Chondrocyte (in vitro differentiated cells): ENCODE measurements at places on chromosomes 7 and 10. TPM values are rescaled to one million over a fixed set of nuclear protein-coding genes. Genes with fewer than 3 reads are reported as not detected.

DNA sequence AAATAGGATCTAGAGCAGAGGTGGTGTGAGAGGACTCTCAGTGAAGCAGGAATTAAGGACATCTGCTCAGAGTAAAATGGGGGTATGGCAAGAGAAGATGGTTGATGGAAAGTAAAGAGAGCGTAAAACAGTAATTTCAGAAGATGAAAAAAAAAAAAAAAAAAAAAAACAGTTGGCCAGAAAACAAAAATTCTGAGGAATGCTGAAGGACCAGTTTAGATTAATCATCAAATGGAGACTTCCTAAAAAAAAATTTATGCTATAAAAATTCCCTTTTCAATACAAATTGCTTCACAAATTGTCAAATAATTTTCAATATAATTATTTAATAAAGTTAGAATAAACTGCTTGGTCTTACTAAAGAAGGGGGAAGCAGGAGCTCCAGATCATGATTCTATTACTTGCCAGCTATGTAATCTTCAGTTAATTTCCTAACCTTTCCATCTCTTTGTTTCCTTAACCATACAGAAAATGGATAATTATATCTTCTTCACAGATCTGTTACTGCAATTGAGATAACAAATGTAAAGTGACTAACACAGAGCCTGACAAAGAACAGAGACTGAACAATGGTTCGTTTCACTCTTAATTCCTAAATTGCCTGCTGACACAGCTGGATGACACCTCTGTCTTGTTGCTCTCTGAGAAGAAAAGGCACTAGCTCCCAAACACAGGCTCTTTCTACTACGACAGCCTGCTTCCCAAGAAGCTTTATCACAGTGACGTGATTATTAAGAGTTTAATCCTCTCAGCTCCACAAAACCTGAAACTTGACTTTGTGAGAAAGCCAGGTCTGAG lies 64.9 kb upstream of the GPR22 start:
- no peak overlapping the region for H3K4me3 ChIP-seq
- H3K4me1 ChIP-seq: peaks cover 8% of the 10 kb centered on the region
- H3K27ac ChIP-seq: no peak overlapping the region
- peaks cover 12% of the 10 kb centered on the region for H3K36me3 ChIP-seq

DNA sequence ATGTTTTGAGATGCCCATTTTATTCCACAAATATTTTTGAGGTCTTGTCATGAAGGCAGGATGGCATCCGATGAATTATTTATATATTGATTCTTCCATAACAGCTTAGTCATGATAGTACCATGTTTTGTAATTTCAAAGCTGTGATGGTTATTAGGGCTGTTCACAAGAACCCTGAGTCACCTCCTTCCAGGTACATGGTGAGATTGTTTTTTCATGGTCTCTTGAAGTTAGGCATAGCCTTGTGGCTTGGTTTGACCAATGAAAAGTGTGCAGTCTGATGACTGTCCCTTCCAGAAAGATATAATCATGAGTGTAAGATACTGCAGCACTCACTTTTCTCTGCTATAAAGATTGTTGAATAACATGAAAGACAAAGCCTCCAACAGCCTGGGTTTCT lies 274.8 kb downstream of the FGFR2 start:
- peaks cover 13% of the 10 kb centered on the region for H3K27me3 ChIP-seq
- no peak overlapping the region for H3K4me3 ChIP-seq
- H3K27ac ChIP-seq: no peak overlapping the region
- H3K36me3 ChIP-seq: peaks cover 1% of the 10 kb centered on the region
- DNase-seq: no peak

- no peaks in the 10 kb centered on the region for H3K36me3 ChIP-seq
- H3K27me3 ChIP-seq: no peaks in the 10 kb centered on the region
- no peak overlapping the region for H3K4me3 ChIP-seq
- no peak overlapping the region for H3K27ac ChIP-seq
- DNase-seq: no peak
Observed at GRCh38 chr10:52653263-52653909, 119.2 kb downstream of the MBL2 start.

DNA sequence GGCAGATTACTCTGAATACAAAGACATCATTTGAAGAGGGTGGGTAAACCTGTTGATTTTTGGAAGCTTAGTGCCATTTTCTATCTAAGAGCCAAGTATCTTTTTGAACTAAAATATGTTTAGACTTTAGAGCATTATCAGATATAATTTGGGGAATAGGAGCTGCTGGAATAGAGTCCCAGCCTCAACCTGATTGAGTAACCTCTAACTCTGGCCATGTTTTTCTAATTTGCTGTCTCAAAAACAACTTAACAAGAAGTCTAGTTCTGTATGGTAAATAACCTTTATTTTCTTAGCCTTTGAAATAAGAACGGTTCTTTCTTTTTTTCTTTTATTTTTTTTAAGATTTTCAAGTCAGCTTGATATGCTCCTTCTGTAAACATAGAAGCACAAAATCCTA lies 224.5 kb downstream of the DYNC1I1 start:
- H3K27ac ChIP-seq: no peak overlapping the region
- H3K4me3 ChIP-seq: no peak overlapping the region
- peaks cover 15% of the 10 kb centered on the region for H3K36me3 ChIP-seq
- no peaks in the 10 kb centered on the region for H3K27me3 ChIP-seq

DNA sequence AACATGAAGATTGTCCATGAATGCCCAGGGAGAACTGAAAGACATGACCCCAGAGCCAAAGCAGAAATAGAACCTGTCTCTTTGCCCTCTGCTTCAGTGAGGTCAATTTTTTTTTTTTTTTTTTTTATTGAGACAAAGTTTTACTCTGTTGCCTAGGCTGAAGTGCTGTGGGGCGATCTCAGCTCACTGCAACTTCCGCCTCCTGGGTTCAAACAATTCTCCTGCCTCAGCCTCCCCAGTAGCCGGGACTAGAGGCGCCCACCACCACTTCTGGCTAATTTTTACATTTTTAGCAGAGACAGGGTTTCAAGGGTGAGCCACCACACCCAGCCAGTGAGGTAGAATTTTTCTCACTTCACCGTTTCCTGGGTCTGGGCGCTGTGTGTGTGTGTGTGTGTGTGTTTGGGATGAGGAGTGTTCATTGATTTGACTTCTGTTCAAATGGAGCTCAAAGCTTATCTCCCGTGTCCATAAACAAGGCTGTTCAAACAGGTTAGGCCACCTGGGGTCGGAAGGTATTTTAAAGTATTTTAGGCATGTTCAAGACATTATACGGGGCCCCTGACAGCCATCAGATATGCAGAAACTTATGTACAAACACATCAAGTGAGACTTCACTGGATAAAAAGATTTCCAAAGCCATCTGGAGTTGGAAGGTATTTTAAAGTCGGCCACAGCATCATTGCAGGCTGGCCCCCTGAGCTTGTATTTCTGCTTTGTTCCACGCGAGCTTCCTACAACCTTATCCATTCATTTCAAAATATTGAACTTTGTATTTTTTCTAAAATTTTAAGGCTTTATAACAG lies 93.8 kb downstream of the MAP3K8 start:
- no peaks in the 10 kb centered on the region for H3K27me3 ChIP-seq
- no peak overlapping the region for H3K4me3 ChIP-seq
- no peak for DNase-seq
- H3K36me3 ChIP-seq: no peaks in the 10 kb centered on the region
- H3K4me1 ChIP-seq: peaks cover 1% of the 10 kb centered on the region

OR6B1 gene
- not detected in 3 replicates for total RNA-seq

PSAP gene
- 963 to 1,130 TPM (median 970 TPM) in 3 replicates for total RNA-seq

GRCh38 chr7:29483219-29484104 lies 80.2 kb upstream of the PRR15 start:
- H3K36me3 ChIP-seq: no peaks in the 10 kb centered on the region
- peaks cover 57% of the 10 kb centered on the region for H3K4me1 ChIP-seq
- H3K27me3 ChIP-seq: no peaks in the 10 kb centered on the region
- no peak overlapping the region for H3K4me3 ChIP-seq
- DNase-seq: no peak

PPP2R2D gene
- total RNA-seq: 24.3 to 27.5 TPM (median 25.1 TPM) in 3 replicates

NPTX2 gene
- 1.4 to 5.5 TPM (median 5.5 TPM) in 3 replicates for total RNA-seq

- no peak overlapping the region for H3K4me3 ChIP-seq
- no peak for DNase-seq
- peaks cover 3% of the 10 kb centered on the region for H3K4me1 ChIP-seq
- H3K27me3 ChIP-seq: peaks cover 5% of the 10 kb centered on the region
- H3K27ac ChIP-seq: peak overlapping the region; percentile 39
Observed at GRCh38 chr10:93180482-93180931, 106.8 kb downstream of the CYP26A1 start.

DNA sequence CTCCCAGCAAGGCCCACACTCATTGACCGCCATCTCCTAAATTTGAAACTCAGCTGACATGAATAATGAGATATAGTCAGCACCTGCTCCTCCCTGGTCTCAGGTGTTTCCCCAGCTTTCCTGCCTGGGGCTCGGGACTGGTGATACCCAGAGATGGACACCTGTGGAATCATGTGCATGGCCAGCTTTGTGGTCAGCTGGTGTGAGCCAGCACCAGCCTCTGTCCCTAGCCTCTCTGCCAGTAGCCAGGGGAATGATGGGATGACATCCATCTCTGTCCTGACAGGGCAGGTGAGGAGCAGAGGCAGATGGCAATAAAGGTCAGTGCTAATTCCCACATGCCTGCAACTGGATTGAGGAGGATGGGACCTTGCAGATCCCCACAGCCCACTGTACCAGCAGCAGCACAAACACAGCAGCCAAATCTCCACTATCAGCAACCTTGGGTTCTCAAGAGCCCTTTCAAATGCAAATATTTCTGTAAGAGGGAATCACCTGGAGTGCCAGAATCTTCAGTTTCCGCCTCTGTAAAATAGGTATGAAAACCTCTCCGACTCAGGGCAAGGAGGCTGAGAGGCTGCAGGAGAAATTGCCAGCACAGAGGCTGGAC lies 329.2 kb upstream of the ZMIZ1 start:
- no peak overlapping the region for H3K4me3 ChIP-seq
- no peaks in the 10 kb centered on the region for H3K36me3 ChIP-seq
- DNase-seq: no peak
- H3K27me3 ChIP-seq: peaks cover 24% of the 10 kb centered on the region
- H3K4me1 ChIP-seq: peaks cover 10% of the 10 kb centered on the region
- no peak overlapping the region for H3K27ac ChIP-seq

DNA sequence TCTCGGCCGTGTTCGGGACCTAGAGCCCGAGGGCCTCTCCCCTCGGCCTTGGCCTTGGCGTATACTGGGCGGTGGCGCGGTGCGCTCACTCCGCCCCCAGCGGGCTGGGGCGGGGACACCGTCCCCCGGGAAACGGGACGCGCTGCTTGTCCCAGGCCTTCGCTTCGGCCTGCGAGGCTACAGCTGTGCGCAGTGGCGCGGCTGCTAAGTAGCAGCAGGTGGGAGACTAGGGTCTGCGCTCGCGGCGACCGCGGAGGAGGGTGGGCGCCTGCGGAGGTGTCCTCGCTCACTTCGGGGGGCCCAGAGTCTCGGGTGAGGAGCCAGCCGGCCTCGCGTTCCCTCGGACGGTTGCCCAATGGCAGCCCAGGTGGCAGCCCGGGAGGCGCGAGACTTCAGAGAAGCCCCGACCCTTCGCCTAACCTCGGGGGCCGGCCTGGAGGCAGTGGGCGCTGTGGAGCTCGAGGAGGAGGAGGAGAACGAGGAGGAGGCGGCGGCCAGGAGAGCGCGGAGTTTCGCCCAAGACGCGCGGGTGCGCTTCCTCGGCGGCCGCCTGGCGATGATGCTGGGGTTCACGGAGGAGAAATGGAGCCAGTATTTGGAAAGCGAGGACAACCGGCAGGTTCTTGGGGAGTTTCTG lies at the start of gene DNAH11:
Gene DNAH11, plus strand, starts transcription at position 149 of the 637 bp plus-strand sequence. Its CDS starts 207 bp downstream, at position 356.
- peaks cover 12% of the 10 kb centered on the region for H3K4me1 ChIP-seq
- no peak within 1 kb of the TSS for H3K27ac ChIP-seq
- H3K27me3 ChIP-seq: peaks cover 51% of the 10 kb centered on the region
- peak within 1 kb of the TSS; percentile 67 for H3K4me3 ChIP-seq

GRM3 gene
- total RNA-seq: not detected in 3 replicates

DNA sequence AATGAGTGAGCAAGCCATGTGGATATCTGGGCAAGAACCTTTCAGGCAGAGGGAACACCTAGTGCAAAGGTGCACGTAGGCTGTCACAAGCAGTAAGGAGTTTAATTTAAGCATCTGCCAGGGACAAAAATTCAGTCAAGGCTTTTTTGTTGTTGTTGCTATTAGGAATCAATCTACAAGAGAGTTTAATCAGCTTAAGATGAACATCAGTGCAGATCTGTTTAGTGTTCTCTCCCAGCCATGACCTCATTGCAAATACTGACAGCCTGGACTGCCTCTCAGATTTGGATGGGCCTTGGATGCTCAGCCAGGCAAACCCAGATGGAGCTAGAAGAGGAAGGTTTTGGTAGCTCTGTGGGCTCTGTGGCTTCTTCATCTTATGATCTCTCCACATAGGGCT lies 3.3 kb upstream of the GLCCI1 start:
- H3K36me3 ChIP-seq: no peaks in the 10 kb centered on the region
- no peak for DNase-seq
- peaks cover 6% of the 10 kb centered on the region for H3K4me1 ChIP-seq
- H3K4me3 ChIP-seq: no peak overlapping the region
- no peak overlapping the region for H3K27ac ChIP-seq

DNA sequence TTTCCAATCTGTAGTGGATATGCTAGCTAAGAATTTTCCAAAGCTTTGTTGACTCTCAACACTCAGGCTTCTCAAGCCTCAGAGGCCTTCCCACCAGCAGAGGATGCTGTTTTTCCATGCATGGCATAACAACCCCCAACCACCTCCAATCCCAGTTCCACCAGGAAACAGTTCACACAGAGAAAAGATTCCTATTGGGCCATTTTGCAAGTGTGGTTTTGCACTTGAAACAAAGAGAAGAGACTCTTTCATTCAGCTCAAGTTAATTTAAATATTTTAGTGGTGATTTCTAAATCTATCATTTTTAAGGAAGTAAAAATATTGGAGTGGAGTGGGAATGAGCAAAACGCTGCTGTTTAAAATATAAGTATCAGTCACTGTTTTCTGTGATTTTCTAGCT lies 105.6 kb upstream of the COL1A2 start:
- peak overlapping the region; percentile 11 for H3K4me3 ChIP-seq
- no peaks in the 10 kb centered on the region for H3K27me3 ChIP-seq
- H3K4me1 ChIP-seq: peaks cover 52% of the 10 kb centered on the region
- DNase-seq: no peak
- no peaks in the 10 kb centered on the region for H3K36me3 ChIP-seq

- H3K4me3 ChIP-seq: no peak overlapping the region
- no peak overlapping the region for H3K27ac ChIP-seq
- DNase-seq: no peak
- H3K4me1 ChIP-seq: peaks cover 11% of the 10 kb centered on the region
Observed at GRCh38 chr7:30114536-30115238, 20.1 kb upstream of the MTURN start.

DNA sequence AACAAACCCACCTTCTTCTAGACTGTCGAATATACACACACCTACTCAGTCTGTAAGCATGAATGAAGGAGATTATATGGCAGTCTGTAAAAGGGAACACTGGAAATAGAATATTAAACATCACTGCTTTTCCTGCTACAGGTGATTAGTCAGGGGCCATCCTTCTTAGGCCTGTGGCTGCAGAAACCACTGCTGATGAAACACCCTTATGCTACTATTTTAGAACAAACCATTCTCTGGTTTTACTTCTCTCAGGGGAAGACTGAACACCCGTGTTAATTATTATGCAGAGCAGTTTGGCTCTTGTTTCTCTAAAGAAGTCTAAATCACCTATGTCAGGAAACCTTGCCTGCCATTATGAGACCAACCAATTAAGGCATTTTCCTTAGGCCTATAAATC lies 351.1 kb upstream of the KLF6 start:
- H3K4me1 ChIP-seq: no peaks in the 10 kb centered on the region
- DNase-seq: no peak
- H3K27ac ChIP-seq: no peak overlapping the region
- no peaks in the 10 kb centered on the region for H3K27me3 ChIP-seq
- no peak overlapping the region for H3K4me3 ChIP-seq
- H3K36me3 ChIP-seq: peaks cover 5% of the 10 kb centered on the region
